Liver (tissue), 10 donors: ENCODE measurements at places on chromosomes 5 and 9.

GRCh38 chr5:147691130-147691529 is 91.4 kb downstream of the JAKMIP2 start:
- DNase-seq = no peak

GRCh38 chr5:64077589-64077988 is 88.1 kb upstream of the RNF180 start:
- DNase-seq = no peak

DNA sequence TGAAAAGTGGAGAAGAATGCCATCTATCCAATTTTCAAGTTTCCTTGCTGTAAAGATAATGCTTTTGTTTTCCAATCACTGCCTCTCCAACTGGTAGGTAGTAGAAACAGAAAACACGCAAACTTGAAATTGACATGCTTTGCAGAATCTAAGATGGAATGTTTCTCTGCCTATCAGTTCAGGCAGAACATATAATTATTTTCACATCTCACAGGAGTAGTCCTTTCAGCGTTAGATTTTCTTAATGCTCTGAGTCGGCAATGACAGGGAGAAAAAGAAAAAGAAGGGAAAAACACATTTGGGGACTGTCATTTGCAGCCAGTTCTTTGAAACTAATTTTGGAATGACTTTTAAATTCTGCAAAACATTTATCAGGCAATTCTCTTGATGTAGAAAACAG is 818.7 kb upstream of the PTPRD start:
- DNase-seq = no peak

- DNase-seq = no peak
These were observed 185.0 kb upstream of the DAP start for GRCh38 chr5:10946050-10946449.

DNA sequence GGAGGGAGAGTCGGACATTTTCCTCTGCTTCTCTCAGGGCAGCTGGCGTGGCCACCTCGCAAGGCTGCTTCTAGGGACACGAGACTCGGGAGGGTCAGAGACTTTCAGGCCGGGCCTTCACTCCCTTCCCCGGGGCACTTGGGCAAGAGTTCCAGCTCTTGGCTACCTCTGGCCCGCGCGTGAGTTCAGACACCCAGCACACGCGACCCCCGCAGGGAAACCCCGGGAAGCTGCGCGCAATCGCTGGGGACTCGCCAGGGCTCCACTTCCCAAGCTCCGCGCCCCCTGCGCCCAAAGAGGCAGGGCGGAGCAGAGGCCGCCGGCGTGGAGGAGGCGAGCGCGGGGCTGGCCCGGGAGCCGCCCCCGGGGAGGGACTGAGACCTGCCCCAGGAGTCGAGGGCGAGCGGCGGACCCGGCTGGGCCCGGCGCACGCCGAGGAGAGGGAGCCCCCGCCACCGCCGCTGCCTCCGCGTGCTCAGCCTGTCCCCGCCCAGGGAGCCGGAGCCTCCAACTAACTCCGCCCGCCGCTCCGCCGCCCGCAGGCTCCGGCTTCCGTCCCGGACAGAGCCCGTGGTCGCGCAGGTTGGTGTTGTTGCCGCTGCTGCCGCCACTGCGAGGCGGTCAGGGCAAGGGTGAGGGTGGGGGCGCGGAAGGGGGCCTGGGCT is at the start of gene PAM:
Gene PAM (plus strand): TSS at position 539 of the 665 bp plus-strand sequence. CDS start 110,891 bp downstream, outside the sequence.
- peak; percentile 70 for DNase-seq

DNA sequence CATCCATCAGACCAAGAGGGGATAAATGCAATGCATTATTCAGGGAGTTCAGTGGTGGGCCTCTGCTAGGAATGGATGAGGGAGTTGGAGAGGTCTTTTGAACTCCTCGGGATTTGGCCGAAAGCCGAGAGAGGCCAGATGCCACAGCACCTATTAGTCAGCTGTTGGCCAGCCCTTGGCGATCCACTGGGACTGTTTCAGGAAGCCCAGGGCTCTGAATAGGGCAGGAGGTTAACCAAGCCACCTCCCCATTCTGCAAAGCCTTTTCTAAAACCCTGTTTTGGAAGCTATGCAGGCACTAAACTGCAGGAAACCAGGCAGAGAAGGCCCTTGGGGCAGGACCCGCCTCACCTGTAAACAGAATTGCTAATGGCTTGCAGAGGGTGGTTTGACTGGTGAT is 37.8 kb downstream of the ASTN2 start:
- no peak for DNase-seq

DNA sequence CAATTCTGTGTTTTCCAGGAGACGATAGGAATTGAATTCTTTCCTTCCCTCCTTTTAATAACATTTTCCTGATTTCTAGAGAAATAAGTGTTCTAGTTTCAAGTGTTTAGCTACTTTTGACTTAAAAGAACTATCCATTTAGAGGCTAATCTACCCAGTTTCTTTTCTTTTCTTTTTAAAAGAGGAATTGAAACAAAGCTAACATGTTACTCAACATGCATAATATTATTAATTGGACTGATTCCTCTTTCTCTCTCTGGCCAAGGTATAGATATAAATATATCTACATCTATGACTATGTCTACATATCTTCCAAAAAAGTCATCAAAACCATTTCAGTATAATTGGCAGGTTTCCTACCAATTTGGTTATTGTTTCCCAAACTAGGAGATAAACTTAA is 309.8 kb downstream of the TRPM3 start:
- DNase-seq = no peak

DNA sequence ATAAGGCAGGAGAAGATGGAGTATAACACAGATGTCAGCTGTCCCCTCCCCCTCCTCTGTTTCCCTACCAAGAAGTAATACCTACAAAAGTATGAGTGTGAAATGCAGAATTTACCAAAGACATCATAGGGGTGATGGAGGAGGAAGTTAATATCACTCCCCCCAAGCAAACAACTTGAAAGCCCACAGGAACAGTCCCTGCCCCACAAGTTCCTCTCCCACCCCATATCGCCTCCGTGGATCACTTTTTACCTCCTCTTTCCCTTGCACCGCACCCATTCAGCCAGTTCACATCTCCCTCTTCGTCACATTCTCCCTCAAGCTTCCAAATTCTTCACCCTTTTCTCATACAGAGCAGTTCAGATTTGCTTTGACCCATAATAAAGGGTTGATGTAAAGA is 7.0 kb upstream of the SIL1 start:
- no peak for DNase-seq
